DMS79 treated with DMSO at 0.1 percent for 48 hours (cell line): ENCODE measurements at places on chromosomes 13 and 19.

DNA sequence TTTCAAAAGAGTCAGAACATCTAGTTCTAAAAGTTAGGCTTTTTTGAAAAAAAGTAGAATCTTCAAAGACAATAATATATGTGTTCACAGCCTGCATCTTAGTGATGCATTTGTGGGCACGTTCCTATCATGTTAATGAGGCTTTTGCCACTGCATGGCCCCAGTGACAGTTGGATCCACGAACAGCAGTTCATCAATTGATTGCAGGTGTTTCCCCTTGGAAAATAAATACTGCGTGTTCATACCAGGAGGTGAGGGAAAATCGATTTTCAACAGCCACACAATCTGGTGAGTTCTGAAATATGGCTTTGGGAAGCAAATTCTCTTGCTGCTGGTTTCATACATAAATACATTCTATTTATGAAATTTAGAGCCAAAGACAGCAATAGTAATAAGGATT, 343.8 kb upstream of the SLC10A2 start:
- DNase-seq = no peak

DNA sequence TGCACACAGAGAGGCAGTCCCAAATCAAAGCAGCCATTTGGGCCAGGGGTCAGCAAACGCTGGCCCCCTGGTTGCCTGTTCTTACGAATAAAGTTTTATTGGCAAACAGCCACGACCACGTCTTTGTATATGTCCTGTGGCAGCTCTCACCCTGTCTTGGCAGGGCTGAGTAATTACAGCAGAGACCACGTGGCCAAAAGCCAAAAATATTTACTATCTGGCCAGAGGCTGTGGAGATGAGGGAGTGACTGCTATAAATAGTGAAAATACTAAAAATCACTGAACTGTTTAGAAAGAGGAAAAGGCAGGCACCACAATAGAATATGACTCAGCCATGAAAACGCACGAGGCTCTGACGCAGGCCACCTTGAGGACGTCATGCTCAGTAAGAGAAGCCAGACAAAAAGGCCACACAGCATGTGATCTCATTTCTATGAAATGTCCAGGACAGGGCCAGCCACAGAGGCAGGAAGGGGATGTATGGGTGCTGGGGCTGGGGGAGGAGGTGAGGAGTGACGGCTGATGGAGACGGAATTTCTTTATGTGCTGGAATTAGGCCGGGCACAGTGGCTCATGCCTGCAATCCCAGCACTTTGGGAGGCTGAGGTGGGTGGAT, 29.4 kb downstream of the SMIM24 start:
- DNase-seq = no peak

DNA sequence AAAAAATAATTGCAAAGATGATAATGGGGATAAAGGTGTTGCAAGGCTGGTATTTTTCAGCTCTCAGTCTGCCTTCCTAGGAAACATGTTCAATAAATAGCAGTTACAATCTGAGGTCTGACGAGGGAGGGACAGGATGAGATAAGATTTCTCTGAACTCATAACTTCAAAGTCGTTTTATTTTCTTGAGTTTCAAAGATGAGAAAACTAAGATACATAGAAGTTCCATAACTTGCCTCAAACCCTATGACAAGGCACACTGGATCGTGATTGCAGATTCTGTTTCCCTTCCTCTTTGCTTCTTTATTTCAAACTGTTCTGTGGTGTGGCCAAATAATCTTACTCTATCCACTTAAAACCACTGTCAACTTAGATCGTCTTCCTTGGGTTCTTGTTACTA, 327.2 kb downstream of the GPC5 start:
- no peak for DNase-seq

DNA sequence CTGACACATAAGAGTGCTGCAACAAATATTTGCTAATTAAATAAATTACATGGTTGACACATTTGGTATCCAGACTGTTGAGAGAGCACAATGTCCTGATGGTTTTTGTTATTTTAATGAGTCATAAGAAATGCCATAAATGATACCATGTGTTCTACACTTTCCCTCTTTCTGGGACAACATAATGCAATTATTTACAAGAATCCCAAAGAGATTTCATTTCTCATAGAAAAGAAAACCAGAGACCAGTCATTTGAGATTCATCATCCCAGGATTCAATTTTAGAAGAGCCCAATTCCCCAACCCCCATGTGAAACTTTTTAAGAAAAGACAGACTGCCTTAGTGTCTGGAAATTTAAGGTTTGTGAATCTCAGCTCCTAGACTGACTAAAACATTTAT, 399.6 kb downstream of the DCT start:
- no peak for DNase-seq

DNA sequence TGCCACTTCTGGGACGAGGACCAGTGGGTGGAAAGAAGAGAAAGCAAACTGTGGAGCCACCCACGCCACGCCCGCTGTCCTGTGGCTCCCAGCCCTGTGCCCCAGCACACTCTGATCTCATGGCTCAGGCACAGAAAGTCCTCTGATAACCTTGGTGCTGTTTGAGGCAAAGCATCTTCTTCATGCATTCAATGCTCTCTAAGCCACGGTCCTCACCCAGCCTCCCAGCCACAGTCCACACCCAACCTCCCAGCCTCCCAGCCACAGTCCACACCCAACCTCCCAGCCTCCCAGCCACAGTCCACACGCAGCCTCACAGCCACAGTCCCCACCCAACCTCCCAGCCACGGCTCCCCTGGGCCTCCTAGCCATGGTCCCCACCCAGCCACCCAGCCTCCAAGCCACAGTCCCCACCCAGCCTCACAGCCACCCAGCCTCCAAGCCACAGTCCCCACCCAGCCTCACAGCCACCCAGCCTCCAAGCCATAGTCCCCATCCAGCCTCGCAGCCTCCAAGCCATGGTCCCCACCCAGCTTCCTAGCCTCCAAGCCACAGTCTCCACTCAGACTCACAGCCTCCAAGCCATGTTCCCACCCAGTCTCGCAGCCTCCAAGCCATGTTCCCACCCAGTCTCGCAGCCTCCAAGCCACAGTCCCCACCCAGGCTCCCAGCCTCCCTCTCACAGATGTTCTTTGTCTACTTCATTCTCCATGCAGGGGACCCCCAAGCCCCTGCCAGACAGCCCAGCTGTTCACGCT, 74.9 kb downstream of the SOX1 start:
- DNase-seq = no peak

- DNase-seq = no peak
These were observed 37.4 kb downstream of the NAXD start for GRCh38 chr13:110652764-110653163.

- DNase-seq = no peak
These were observed 100.6 kb upstream of the FAM216B start for GRCh38 chr13:42680748-42681147.

- no peak for DNase-seq
These were observed 779.4 kb upstream of the SLITRK1 start for GRCh38 chr13:84661718-84662117.

- DNase-seq = peak; percentile 12
These were observed 74.2 kb downstream of the TSHZ3 start for GRCh38 chr19:31275068-31275334.

GRCh38 chr13:29597246-29597645, 1.8 kb upstream of the SLC7A1 start:
- no peak for DNase-seq

GRCh38 chr19:29686285-29686805, 21.1 kb downstream of the PLEKHF1 start:
- no peak for DNase-seq

GRCh38 chr13:53749306-53749705, 720.7 kb downstream of the OLFM4 start:
- no peak for DNase-seq

- DNase-seq = no peak
These were observed 20.9 kb downstream of the MBD3L2B start for GRCh38 chr19:7000333-7000732.

- DNase-seq = no peak
These were observed 33.7 kb upstream of the POSTN start for GRCh38 chr13:37632294-37632693.

GRCh38 chr19:30780032-30780431, 407.8 kb downstream of the ZNF536 start:
- no peak for DNase-seq

DNA sequence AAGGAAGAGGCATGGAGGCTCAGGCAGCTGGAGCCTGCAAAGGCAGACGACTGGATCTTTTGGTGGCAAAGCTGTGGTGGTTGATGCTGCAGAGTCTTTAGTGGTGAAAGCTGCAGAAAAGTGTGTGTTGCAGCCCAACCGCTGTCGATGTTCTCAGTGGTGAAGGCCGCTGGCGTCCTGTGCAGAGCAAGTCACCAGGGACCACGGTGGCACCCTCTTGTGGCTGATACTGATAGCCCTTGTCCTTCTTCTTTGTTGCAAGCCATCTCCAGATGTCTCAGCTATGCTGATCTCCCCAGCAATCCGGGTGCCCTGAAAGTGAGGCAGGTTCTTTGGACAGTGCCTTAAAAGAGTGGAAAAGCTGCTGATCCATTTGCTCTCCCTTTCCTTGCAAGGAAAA, 610.9 kb upstream of the PCDH9 start:
- no peak for DNase-seq

- peak; percentile 17 for DNase-seq
These were observed 6.0 kb downstream of the PNMA8B start for GRCh38 chr19:46489445-46490272.

GRCh38 chr19:56177564-56178243, 1.9 kb downstream of the GALP start:
- DNase-seq = no peak

GRCh38 chr19:5246554-5247155, 94.0 kb downstream of the PTPRS start:
- DNase-seq = no peak

DNA sequence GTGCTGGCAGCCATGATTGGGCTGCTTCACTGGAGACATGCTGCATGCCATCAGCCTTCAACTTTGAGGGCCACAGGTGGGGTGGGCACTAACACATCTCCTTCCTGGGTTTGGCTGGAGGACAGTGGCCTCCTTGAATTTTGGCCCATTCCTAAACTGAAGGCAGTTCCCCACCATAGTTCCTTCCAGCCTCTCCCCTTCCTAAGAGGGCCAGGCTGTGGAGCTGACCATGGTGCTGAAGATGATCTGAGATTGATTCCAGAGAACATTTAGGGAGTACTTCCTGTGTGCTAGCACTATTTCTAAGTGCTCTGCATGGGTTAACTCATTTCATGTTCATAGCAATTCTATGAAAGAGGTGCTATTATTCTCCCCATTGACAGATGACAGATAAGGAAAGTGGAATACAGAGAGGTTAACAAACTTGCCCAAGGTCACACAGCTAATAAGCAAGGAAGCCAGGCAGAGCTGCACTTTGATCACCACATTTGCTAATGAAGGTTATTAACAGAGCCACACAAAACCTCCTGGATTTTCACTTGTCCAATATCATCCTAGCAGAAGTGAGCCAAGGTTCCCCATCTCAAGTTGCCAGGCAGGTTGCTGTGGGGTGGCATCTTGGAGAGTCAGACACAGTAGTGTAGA, 175.3 kb downstream of the ZIC5 start:
- no peak for DNase-seq

GRCh38 chr13:47120282-47120681, 223.4 kb upstream of the HTR2A start:
- DNase-seq = no peak

DNA sequence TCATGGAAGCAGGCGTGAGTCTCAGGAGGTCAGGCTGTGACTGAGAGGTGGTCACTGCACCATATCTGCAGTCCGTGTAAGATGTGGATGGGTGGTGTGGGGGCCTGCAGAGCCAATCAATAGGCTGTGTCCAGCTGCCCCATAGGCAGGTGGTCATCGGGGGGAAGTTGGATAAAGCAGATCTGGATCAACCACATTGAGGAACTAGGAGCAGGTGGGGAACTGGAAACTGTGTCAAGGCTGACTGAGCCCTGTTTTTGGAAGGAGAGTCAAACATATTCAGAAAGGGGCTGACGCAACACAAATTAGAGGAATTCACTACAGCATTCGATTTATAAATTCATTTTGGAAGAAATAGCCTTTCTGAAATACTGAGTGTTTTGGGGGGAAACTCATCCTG, 15.0 kb downstream of the CLEC4M start:
- DNase-seq = no peak

DNA sequence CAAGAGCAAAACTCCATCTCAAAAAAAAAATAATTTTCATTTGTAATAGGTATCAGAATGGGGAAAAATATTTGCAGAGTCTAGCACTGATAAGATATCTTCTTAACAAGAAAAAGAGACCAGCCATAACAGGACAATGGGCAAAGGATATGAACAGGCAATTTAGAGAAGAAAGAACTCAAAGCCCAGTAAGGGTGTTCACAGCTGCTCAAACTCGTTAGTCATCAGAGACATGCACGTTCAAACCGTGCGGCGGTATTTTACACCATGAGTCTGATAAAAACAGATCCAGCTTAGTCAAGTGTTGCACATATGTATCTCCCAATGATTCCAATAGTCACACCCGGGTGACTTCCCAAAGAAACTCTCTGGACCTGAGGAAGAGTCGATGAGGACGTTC, 13.7 kb upstream of the NCCRP1 start:
- no peak for DNase-seq

GRCh38 chr13:113616281-113616906, 31.8 kb downstream of the TFDP1 start:
- peak; percentile 63 for DNase-seq

DNA sequence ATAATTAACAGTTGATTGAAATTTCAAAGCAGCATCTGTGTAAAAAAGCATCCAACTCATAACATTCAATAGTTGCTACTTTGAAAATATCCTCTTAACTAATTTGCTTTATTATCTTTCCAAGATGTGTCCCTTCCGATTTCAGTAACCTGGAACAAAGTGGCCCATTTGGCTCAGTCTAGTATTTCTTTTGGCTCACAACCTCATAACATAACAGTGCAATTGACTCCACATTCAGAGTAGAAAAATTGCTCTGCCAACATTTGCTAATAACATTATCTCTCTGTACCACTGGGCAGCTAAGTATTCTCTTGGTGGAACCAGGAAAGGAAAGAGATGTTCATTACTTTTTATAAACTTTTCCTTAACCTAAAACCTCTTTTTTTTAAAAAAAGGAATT, 571.1 kb upstream of the ARGLU1 start:
- peak; percentile 24 for DNase-seq

DNA sequence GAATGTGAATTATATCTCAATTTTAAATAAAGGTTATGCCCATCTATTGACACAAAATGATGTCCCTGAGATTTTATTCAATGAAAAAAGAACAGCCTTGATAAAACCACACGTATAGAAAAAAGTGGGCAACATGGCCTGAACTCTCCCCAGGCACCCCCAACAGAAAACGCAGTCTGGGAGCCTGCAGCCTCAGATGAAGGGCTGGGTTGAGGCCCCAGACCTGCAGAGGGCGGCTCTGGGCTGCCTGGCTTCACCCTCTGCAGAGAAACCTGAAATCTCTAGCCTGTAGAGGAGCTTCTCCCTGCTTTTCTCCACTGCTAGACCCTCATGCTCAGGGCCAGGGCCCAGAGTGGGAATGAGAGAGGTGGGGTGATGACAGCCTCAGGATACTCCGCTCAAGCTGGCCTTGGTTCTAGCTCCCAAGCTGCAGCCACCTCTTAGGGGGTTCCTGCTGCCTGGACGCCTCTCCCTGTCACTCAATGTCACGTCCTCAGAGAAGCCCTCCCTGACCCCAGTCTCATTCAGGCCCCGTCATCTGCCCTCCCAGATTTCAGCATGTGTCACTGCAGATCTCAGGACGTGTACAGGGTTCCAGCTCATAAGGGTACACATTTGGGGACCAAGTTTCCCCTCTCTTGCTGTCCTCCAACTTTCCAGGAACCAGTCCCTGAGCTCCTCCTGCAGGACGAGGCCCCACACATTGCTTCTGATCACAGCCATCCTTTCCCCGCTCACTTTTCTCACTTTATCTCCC, 1.8 kb downstream of the MBD3 start:
- DNase-seq = peak; percentile 10
